ENCODE measurements at places on chromosomes 12 and 14.
A peak's percentile ranks its signal among the peaks of the same experiment; 100 is the strongest.

GRCh38 chr14:38137005-38137404 is 70.7 kb upstream of the SSTR1 start:
- no peak for DNase-seq

DNA sequence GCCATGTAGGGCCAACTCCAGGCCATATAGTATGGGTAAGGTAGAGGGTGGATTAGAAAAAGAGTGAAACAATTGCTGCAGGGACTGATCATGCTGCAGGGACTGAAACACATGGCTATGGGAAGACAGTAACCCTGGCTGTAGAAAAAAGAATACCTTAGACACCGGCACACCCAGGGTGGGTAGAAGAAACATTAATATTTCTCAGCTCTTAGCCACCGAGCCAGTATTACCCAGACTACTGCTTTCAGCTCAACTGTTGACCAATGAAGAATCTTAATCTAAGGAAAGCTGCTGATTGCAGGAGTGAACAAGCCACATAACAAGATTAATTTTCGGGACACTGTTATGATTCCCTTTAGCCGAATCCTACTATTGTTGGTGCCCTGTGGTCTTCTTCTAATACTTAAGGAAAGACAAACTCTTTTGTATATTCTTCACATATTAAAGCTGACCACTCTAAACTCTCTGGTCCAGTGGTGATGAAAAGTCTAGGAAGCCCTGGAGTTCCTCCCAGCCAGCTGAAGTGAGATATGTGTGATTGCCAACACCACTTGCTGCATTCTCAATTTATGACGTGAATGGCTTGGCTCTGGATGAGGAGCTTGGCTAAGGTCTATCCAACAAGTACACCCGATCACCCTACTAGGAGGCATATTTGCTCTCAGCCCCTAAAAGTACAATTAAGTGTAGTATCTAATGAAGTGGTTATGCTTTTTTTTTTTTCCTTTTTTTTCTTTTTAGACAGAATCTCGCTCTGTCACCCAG is 69.2 kb downstream of the NOVA1 start:
- no peak for DNase-seq

GRCh38 chr12:42145552-42146215 is 1.0 kb upstream of the GXYLT1 start:
- no peak for DNase-seq

GRCh38 chr12:93943780-93944179 is 204.6 kb upstream of the PLXNC1 start:
- no peak for DNase-seq

GRCh38 chr12:28844718-28845117 is 304.4 kb upstream of the FAR2 start:
- DNase-seq = no peak

DNA sequence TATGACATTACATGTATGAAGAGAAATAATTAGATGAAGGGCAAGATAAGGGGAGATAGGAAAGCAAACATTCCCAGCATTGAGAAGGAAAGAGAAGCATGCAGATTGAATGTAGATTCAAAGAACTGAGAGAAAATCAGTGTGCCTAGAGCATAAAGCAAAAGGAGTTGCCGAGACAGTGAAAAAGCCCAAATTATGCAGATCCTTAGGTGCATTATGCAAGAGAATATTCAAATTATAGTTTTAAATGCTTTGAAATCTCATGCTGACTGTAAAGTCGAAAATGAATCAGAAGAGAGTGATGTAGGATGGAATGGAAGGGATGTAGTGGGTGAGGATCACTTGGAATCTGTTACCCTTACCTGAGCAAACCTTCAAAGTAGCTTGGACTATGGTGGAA is 49.9 kb downstream of the PPP4R4 start:
- no peak for DNase-seq

DNA sequence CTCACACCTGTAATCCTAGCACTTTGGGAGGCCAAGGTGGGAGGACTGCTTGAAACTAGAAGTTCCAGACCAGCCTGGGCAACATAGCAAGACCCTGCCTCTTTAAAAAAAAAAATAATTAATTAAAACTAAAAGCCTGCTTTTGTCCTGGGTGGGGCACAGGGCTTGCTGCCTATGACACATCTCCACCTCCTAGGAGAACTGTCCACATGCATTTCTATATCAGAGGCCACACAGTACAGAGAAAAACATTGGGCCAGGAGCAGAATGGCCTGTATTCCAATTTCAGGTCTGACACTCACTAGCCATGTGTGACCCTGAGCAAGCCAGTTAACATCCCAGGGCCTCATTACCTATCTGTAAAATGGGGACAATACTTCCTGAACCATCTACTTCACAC is 31.9 kb downstream of the CCDC88C start:
- no peak for DNase-seq

DNA sequence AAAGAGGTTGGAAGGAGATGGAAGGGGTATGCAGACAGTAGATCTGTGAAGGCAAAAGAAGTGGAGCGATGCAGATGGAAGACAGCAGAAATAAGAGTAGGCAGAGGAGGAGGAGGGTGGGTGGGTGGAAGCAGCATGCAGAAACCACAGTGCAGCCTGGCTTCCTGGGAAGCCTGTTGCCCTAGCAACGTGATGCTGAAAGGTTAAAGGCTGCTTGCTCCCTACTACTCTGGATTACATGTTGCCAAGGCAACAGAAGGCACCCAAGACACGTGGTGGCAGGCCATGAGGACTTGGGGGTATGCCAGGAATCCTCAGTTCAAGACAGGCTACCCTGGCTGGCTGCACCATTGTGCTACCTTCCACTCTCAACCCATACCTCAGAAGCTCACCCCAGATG is 129.6 kb downstream of the GRIN2B start:
- DNase-seq = no peak

DNA sequence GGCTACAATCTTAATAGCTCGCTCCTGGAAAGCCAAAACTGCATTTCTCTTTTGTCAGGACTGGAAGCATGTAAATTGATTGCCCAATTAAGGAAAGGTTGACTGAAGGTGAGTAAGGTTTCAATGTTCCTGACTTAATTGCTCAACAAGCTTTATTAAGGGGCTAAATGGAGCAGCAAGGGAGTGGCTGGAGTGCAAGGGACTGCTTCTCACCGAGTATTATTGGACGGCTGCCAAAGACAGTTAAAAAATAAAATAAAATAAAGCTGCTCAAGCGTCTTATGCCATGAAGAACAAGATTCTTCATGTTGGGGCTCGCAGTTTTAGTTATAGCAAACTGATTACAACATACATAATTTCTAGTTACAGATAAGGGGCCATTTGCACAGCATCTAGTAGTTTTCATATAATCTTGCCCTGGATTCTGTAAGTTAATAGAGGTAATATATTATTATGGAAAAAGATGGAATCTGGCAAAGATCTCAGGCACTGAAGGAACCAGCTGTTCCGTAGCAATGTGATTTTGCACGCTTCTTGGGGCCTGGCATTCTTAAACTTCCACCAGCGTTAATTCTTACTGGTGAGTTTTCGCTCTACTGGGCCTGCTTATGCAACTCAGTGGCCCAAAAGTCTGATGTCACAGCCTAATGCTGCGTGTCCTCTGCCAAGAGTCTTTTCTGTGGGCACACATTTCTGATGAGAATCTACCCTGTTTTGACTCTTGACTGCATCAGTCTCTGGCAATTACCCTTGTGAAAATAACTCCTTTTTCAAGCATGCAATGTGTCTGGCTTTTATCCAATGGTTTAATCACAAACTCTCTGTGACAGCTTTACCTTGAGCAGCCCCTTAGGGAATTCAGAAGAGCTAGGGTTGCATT is 108.5 kb downstream of the SLC38A1 start:
- no peak for DNase-seq

GRCh38 chr12:108854451-108855283 is 2.7 kb downstream of the SSH1 start:
- peak; percentile 51 for DNase-seq

DNA sequence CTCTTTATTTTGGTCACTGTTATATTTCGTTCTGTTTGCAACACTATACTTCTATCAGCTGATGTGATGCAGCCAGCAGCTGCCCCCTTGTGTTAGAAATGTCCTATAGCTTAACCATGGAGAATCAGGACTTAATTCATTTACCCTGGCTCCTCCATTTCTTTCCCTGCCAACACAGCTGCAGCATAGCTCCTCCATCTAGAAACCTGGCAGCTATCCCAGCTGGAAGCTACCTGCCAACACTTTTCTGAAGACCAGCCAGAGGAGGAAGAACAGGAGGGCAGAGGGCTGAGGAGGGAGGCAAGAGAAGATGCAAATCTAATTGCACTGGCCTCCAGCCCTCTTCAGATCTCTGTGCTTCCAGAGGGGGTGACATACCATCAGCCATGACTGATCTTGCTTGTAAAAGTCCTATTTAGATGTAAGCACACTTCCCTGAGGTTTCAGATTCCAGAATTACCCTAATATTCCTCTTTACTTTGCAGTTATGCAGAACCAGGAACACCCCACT is 156.8 kb upstream of the TMEM260 start:
- peak; percentile 6 for DNase-seq

DNA sequence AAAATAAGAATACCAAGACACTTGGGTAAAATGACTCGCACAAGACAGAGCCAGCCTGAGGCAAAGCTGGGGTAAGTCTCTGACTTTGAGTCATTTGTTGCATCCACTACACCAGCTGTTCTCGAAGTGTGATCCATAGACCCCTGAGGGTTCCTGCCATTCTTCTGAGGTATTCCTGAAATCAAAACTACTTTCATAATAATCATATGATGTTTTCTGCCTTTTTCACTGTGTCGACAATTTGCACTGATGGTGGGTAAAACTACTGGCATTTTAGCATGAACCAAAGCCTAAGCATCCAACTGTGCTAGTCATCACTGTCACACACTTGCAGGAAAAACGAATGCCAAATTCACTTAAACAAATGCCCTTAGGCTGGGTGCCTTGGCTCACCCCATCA is 135.5 kb upstream of the FUT8 start:
- DNase-seq = peak; percentile 48

- no peak for DNase-seq
Observed at GRCh38 chr12:127590868-127591267, 676.1 kb upstream of the TMEM132C start.

DNA sequence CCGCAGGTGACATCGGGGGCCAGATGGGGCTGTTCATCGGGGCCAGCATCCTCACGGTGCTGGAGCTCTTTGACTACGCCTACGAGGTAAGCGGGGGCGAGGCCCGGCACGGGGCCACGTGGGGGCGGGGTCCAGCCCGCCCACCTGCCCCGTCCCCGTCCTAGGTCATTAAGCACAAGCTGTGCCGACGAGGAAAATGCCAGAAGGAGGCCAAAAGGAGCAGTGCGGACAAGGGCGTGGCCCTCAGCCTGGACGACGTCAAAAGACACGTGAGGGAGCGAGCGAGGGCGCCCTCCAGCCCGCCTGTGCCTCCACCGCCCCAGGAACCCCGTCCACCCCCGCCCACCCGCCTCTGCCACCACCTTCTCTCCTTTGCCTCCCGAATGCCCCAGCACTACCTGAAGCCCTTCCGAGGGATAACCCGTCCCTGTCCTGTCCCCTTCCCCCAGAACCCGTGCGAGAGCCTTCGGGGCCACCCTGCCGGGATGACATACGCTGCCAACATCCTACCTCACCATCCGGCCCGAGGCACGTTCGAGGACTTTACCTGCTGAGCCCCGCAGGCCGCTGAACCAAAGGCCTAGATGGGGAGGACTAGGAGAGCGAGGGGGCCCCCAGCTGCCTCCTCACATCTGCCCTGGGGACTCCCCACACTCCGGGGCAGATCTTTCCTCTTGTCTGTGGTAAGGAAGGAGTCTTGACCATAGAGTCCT is 3.9 kb upstream of the SMARCD1 start:
- no peak for DNase-seq

DNA sequence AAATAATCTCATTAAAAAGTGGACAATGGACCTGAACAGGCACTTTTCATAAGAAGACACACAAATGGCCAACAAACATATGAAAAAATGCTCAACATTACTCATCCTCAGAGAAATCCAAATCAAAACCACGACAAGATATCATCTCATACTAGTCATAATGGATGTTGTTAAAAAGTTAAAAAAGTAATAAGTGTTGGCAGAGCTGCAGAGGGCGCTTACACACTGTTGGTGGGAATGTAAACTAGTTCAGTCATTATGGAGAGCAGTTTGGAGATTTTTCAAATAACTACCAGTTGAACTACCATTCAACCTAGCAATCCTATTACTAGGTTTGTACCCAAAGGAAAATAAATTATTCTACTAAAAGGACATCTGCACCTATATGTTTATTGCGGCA is 47.2 kb downstream of the FOXG1 start:
- DNase-seq = no peak

DNA sequence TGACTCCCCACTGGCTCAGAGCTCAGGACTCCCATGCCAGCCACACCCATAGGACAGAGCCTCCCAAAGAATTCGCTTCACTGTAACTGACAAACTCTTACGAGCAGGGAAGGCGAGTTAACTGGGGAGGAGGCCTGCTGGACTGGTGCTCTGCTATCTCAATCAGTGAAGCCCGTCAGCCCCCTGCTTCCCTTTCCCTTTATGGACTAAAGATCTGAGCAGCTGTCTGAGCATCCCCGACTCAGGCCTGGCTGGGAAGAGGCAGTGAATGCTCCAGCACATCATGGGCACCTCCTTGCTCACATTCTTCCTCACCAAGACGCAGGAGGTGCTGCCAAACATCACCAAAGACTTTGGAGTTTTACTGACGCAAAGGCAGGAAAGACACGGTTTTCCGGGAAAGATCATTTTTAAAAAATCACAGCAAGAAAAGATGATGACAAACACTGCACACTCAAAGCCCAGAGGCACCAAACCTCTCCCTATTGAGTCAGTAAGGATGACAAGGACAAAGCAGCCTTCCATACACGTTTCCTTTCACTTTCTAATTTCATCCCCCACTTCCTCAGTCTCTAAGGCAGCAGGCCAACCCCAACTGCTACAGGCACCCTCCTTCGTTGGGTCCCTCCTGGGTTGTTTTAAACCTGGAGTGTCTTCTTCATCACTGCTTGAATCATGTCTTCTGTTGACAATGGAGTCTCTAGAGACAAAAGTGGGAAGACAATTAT is 45.0 kb upstream of the P2RX7 start:
- DNase-seq = no peak

DNA sequence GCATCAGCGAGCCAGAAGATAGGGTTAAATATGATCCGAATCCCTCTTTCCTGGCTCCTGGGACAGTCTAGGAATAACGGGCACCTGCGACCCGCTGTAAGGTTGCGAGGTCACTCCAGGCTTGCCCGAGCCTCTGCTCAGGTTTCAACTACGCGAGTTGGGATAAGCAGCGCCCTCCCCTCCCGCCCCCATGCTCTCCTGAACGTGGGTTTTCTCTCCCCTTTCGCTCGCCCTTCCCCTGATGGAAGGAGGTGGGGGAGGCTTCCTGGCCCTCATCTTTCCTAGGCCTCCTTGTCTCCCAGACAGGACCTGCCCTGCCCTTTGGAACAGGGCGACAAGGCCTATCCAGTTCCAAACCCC is 753 bp upstream of the ATP5MC2 start:
- DNase-seq = no peak

Data from activated CD4-positive, alpha-beta T cell treated with anti-CD3 and anti-CD28 coated beads, Interleukin-2, Interleukin-4, amounts not matched to agents 100 ng/mL and 50 ng/mL, durations not matched to agents 16 hours and 8 hours (primary cell).